ENCODE measurements at places on chromosomes 3 and 15.

GRCh38 chr15:41852736-41853590 lies 14.3 kb downstream of the PLA2G4B start:
- no peak for DNase-seq

DNA sequence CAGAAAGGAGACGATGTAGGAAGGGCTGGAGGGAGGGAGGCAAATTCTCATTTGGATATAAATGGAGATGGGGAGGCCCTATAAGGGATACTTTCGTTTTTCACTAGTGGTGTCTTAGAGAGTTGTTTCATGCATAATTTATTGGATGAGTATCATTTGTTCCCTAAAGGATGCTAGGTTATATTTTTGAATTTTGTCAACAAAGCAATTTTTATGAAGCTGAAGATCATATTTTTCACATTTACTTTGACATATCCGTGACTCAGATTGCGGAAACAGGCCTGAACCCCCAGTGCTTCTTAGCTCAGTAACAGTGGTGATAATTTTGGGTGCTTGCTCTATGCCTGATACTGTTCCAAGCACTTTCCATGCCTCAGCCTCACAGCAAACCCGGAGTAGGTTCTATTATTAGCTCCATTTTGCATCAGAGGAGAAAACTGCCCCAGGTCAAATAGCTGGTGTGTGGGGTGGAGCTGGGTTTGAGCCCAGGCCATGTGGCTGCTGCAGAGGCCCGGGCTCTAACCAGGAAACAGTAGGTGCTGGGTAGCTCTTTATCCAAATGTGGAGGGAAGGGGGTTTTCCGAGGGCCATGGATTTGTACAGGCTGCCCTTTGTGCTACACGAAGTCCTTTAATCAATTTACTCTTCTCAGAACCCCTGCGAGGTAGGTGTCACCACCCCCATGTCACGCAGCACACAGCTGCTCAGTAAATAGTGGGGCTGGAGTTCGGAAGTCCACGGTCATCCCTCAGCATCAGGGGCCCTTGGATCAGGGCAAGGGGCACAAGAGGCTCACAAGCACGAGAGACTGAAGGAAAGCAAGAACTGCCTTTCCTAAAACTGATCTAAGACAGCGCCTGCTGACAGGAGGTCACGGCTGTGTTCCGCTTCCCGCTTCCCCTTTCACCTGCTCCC lies 99.1 kb downstream of the SLC49A4 start:
- DNase-seq = no peak

DNA sequence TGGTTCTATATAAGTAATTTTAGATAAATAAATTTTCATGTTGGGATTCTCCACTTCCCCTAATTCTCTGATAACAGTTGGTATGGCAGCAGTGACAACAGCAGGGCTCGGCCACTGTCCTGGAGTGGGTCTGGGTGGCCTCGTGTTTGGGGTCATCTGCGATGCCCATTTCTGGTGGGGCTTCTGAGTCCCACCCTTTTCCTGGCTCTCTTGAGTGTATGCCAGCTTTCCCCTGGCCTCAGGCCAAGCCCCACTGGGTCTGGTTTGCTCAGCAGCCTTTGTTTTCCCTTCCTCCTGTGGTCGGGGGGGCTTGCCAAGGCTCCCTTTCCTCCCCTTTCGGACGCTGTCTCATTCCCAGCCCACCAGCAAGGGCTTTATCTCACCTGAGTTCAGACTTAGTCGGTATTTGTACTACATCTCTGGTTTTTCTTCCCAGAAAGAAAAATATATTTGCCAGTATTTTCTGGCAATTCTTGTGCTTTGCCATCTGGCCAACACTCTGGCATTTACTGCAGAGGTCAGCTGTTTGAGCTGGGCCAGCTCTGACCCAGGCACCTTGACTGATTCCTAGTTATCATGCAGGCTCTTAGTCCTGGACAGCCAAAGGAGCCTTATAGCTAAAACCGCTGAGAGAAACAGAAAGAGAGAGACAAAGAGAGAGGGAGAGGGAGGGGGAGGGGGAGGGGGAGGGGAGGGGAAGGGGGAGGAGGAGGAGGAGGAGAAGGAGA lies 35.2 kb downstream of the MYZAP start:
- no peak for DNase-seq

- no peak for DNase-seq
Measured at GRCh38 chr15:74959586-74959939, 3.0 kb upstream of the RPP25 start.

- DNase-seq = no peak
Measured at GRCh38 chr3:105608623-105609022, 241.9 kb downstream of the ALCAM start.

DNA sequence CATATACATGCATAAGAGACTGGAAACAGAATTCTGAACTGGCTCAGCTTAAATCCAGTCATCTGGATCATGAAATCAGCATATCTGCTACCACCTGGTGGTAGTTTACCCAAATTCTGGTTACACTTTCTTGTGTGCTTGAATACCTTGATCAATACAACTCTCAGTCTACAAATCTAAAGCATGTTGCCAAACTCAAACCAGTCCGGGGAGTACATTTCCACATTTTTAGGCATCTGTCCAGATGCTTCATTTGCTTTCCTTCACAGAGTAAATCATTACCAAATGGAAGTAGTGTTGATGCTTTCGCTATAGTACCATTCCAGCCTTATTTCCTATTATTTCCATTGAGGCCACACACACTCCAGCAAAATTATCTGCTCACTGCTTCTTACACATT lies 126.4 kb downstream of the P2RY1 start:
- no peak for DNase-seq

GRCh38 chr3:116264546-116265319 lies 180.6 kb downstream of the LSAMP start:
- no peak for DNase-seq

GRCh38 chr3:535566-536416 lies 339.2 kb downstream of the CHL1 start:
- DNase-seq = no peak

DNA sequence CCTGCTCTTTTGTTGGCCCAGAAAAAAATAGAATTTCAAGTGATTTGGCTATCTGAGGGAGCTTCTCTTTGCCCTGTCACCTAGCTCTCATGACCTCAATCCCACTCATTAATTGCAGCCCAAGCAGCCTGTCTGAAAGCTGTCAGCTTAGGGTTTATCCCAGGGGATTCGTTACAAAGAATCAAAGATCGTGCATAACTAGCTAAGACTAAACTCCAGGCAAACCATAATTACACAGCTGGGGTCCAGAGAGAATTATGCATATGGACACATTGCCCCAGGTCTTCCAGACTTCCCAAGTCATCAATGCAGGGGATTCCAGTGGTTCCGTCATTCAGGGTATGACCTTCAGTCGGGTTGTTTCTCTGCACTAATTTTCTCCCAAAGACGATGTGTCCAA lies 91.6 kb upstream of the CBLB start:
- no peak for DNase-seq

DNA sequence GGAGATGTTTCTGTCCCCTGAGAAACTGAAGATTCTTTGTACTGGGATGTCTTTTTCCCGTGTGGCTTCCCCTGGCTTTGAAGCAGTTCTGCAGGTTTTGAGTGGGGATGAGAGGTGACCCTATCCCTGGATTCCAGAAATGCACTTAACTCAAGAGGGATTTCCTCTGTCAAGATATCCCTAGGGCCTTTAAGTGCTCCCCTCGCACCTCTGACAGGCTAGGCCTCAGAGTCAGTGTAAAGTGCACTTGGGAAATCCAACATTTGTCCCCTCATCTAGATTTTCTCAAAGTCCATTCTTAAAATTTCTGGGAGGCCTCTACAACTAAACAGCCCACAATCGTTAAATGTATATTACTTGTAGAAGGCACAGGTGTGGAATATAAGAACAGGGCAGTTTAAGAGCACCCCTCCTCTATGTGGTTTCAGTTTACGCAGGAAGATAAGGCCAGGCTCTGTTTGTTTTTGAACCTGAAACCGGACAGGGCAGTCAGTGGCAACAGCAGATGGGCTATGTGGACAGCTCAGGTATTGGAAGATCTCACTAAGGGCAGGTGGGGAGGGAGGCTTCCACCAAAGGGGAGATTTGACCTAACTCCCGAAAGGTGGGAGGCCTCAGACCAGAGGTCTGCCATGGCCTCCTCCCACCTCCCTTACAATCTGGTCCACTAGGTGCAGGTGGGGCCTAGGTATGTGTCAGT lies 4.8 kb downstream of the C3orf52 start:
- DNase-seq = no peak

DNA sequence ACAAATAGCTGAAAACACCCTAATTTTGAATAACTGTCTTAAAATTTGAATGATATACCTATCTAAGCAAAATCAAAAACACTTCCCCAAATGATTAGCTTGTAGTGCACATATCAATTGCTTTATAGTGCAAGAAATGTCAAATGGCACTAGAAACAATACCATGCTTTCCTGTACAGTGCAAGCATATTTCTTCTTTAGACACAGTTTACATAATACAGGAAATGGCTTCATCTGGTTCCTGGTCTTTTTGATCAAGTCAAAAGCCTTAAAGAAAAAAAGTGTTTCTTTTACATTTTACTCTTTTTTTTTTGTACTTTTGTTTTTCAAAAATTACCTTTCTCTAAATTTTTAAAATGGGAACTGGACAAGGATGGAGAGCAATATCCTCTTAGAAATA lies 352.1 kb downstream of the MECOM start:
- no peak for DNase-seq

DNA sequence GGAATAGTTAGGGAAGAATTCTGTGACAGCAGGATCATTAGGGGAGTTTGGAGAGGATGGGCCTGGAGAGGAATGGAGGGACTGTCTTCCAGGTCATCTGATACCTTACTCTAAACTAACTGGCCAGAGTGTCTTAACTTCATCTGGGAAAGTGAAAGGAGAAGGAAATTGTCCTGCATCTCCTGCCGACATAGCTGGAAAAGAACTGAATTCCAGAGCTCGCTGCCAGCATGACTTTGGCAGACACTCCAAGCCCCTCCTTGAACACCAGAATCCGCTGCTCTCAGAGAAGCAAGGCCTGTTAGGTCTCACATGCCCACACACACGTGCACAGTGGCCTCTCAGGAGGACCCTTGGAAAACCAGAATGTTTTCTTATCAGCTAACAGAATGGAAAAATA lies 10.5 kb downstream of the ABI3BP start:
- no peak for DNase-seq

DNA sequence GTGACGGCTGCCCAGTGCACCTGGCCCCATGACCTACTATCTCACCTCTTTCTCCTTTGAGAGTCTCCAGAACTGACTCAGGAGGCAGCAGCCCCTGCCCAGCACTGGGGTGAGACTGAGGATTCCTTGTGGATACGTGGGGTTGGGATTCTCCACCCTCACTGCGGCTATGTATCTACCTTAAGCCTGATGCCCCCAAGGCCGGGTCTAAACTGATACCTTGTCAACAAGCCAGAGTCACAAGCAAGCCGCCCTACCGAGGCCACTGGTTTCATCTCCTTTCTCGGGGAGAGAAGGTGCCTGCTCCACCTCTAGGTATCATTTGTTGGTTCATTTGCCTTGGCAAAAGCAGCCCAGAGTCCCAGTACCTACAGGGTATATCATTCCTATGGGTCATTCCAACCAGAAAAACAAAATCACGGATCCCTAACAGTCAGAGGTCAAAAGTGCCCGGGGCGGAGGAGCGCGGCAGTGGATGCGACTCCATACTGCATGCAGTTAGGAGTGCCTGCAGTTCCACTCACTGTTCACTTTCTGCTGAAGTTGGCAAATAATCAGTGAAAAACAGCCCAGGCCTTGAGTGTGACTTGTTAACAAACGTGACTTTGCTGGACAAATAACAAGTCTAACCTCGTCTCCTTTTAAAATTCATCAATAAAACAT lies 47.5 kb downstream of the ABTB1 start:
- no peak for DNase-seq

DNA sequence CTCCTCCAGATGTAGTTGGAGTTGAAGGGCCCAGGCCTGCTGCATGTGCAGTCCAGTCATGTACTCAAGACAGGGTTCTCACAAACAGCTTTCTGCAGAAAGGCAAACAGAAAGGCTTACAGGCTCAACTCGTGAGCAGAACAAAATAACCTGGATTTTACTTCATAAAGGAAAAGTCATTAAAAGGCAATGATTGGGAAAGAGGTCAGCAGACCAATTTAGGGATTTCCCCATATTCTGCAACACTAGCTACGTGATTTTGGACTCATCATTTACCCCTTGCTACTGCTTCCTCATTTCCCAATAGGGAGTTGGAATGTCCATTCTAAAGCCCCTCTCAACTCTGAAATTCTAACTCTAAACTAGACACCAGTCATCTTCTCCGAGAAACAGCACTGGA lies 18.1 kb downstream of the METTL6 start:
- no peak for DNase-seq

DNA sequence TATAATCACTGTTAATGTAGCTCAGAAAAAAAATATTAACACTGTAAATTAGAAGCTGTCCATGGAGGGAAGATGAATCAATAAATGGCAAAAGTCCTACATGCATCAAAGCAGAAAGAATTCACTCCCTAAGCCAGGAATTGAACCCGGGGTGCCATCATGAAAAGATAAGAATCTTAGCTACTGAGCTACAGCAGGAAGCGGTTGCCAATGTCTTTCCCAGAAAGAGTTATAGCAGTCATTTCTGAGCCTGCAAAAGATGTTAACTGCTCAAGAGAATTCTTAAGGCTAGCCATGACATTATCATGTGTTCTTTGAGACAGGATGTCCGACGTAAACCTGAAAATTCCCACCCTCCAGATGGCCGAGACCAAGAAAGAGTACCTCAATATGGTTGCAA lies 47.4 kb upstream of the MKRN3 start:
- DNase-seq = no peak

DNA sequence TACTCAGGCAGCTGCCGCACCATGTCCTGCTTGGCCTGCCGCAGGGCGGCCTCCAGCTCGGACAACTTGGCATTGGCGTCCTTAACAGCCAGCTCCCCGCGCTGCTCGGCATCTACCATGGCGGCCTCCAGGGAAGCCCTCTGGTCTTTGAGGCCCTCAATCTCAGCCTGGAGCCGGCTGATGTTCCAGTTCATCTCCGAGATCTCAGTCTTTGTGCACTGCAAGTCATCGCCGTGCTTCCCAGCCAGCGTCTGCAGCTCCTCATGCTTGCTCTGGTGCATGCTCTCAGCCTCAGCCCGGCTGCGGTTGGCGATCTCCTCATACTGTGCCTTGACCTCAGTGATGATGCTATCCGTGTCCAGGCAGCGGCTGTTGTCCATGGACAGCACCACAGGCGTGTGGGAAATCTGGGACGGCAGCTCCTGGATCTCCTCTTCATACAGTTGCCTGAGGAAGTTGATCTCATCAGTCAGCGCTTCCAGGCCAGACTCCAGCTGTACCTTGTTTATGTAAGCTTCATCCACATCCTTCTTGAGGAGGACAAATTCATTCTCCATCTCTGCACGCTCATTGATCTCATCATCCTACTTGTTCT lies 15.5 kb upstream of the PSTPIP1 start:
- DNase-seq = no peak

- DNase-seq = peak; percentile 81
Measured at GRCh38 chr15:74995182-74995778, at the start of gene SCAMP5. Gene SCAMP5 (plus strand): TSS chr15:74995563. CDS start chr15:75011840, 16,277 bp downstream.

GRCh38 chr3:47984075-47984728 lies 32.0 kb downstream of the MAP4 start:
- DNase-seq = no peak

GRCh38 chr15:97915261-97915660 lies 45.2 kb upstream of the ARRDC4 start:
- DNase-seq = no peak

Measured in effector CD8-positive, alpha-beta T cell (primary cell).